ENCODE measurements at places on chromosomes 7 and 10. TPM values are rescaled to one million over a fixed set of nuclear protein-coding genes. Genes with fewer than 3 reads are reported as not detected.

FAM237B gene
- not detected for total RNA-seq

GNA12 gene
- 7.5 TPM for total RNA-seq

WEE2 gene
- not detected for total RNA-seq

DNA sequence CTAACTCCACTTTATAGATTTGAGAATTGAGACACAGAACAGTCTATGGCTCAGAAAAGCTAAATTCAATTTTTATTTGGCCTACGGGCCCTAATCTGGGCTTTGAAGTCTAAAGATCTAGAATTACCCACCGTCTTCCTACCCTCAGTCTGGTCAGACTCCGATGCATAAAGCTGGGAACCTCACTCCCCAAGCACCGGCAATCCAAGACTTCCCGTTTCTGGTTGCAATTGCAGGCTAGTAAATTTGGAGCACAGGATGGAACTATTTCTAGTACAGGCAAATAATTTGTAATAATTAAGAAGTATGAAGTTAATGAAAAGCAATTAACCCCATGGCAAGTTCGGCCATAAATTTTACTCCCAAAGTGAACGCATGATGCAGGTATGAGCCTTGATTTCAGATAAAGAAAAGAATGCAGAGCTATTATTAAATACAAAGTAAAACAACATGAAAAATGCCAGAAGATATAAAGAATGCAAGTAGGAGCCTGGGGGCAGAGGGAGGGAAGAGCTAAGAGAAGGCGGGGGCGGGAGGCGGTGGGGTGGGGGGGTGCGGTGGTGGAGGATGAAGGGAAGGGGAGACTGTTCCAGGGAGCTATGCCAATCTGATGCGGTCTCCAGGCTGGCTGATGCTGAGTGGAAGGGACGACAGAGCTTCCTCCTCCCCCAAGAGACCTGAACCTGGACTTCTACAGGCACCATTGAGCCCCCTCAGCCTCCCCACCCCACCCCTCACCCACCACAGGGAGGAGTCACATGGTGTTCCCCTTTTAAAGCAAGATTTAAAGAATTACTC, 45.1 kb downstream of the BPGM start:
- DNase-seq: peak; percentile 63

Data from Daoy (cell line).